ENCODE measurements at places on chromosomes 3 and 15.

- DNase-seq: no peak
Observed at GRCh38 chr3:63724987-63725386, 72.5 kb downstream of the SNTN start.

DNA sequence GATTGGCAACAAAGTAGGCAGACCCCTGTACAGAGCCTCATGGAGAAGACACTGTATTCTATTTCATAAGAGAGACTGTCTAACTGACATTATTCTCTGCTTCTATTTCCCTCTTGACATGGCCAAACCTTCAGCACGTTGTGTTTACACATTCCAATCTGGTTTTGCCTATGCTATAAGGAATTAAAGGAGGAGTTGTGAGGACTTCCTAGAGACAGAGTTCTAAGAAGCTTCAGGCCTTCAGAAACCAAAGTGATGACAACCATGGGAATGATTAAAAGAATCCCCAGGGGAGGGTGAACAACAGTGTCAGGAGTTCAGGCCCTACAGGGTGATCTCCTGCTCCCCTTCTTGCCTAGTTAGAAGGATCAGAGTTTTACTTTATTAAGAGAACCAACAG lies 44.9 kb upstream of the CAPN7 start:
- no peak for DNase-seq

GRCh38 chr3:47803480-47804025 lies 615 bp downstream of the DHX30 start:
- peak; percentile 69 for DNase-seq

DNA sequence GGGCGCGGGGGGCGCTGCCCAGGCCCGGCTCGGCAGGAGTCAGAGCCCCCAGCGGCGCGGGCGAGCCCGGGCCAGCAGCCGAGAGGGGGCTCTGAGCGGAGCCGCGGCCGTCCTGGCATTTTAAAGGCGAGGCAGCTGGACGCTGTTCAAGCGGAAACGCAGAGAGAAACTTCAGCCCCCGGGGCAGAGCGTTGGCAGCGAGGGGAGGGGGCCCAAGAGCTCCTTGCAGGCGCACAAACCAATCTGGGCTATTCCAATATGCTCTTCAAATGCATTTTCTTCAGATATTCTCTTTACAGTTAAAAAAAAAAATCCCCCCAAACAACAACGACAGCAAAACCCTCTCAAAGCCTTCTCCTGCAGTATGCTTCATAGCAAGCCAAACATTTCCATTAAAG lies at the start of gene CTXND1:
CTXND1 (minus strand) TSS at position 93 of the 398 bp plus-strand sequence. CDS start 50,264 bp downstream, outside the sequence.
- no peak for DNase-seq

GRCh38 chr3:95217661-95218060 lies 1154.8 kb downstream of the NSUN3 start:
- DNase-seq: no peak

- no peak for DNase-seq
Observed at GRCh38 chr3:50290161-50290641, 2.0 kb downstream of the IFRD2 start.

- no peak for DNase-seq
Observed at GRCh38 chr3:47743855-47744254, 37.8 kb downstream of the SMARCC1 start.

DNA sequence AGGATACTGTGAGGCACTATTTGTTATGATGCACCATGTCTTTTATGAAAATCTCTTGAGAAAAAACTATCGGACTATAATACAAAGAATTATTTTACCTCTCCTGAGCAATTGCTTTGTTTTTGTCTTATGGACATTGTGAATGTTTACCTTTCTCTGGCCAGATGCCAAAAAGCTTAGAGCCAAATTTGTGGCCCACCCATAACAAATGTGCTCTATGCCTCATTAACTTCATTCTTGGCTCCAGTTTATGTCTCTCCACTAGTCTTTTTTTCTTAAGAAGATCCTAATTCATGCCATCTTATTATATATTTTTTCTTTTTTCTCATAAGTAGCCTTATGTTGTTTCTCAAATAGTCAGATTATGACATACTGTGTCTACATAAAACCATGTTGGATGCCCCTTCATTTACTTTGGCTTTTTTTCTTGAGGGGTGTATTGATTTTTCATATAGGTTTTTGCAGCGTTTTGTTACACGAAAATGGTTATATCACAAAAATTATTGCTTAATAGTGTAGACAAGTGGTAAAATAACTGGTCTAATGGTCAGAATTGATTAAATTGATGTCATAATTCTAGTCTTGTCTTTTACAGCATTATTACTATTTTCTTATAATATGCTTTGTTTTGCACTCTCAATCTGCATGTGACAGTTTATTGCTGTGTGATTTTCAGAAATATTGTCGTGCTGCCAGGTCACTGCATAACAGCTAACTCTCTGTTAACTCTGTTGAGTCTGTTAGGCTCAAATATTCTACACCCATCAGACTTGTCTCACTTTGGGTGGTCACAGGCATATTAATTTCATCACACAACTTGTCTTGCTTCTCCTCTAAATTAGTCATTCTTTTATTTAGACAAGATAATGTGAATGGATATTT lies 18.2 kb downstream of the SENP8 start:
- no peak for DNase-seq

GRCh38 chr3:16794257-16794656 lies 90.5 kb upstream of the PLCL2 start:
- DNase-seq: no peak

DNA sequence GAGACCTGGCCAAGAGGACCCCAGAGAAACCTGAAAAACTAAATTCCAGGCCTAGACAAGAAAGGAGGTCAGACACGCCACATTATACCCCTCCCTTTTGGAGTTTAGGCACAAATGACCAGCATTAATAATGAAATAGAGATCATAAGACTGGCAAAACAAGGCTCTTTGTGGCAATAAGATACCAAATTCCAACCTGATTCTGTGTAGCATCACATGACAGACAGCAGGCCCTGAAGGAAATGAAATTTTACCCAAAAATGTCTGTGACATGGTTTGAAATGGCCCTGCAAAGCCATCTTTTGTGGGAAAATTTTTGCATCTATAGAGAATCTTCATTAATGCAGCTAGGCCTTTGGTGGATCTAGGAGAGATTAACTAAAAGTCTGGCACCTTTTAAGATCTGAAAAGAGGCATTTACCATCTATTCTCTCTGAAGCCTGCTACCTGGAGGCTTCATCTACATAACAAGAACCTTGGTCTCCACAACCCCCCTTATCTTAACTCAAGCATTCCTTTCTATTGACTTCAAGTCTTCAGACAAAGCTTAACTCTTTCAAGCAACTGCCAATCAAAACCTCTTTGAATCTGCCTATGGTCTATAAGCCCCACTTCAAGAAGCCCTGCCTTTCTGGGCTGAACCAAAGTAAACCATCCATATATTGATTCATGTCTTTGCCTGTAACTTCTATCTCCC lies 8.0 kb downstream of the FAM174B start:
- DNase-seq: no peak

DNA sequence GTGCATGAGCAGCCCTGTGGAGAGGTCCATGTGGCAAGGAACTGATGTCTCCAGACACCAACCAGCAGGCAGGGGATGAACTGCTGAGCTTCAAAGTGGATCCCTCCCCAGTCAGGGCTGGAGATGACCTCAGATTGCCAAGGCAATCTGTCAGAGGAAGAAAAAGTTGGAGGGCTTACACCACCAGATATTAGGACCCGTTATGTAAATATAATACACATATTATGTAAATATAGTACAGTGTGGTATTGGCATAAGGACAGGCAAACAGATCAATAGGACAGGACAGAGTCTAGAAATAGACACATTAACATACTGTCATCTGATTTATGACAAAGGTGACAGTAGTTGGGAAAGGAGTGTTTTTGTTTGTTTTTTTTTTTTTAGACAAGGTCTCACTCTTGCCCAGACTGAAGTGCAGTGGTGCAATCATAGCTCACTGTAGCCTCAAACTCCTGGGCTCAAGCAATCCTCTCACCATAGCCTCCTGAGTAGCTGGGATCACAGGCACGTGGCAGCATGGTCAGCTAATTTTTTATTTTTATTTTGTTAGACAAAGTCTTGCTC lies 18.0 kb upstream of the RAB7A start:
- DNase-seq: no peak

- DNase-seq: peak; percentile 92
Observed at GRCh38 chr15:62991698-62992097, 50.8 kb upstream of the TPM1 start.

DNA sequence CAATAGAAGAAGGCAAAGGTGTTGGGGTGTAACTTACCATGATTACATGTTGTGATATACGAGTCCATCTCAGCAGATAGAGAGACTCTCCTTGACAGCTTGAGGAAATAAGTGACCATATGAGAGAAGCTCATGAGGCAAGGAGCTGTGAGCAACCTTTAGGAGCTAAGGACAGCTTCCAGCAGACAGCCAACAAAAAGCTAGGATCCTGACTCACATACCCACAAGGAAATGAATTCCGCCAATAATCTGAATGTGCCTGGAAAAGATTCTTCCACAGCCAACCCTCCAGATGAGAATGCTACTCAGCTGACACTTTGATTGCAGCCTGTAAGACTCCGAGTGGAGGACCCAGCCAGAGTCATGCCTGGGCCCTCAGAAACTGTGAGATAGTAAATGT lies 339.6 kb upstream of the TPRG1 start:
- DNase-seq: no peak

- no peak for DNase-seq
Observed at GRCh38 chr3:179967622-179968021, 69.1 kb downstream of the PEX5L start.

DNA sequence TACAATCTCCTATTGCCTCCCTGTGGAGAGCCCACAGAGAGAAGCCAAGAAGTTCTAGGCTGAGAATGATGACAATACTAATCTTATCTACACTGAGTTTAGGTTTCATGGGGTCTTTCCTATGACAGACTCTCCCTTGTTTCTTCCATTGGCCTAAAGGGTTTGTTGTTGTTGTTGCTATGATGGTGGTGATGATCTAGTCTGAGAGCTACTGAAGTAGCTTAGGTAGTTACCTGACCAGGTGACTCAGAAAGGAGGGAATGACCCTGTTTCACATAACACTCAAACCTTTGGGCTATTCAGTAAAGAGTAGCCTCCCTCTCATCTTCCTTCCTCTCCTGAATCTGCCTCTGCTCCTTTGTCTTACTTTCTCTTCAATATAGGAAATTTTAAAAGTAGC lies 170.2 kb downstream of the GMNC start:
- peak; percentile 82 for DNase-seq

- no peak for DNase-seq
Observed at GRCh38 chr3:186534113-186534669, 10.0 kb downstream of the CRYGS start.

GRCh38 chr3:33636125-33636850 lies 81.8 kb downstream of the CLASP2 start:
- no peak for DNase-seq

DNA sequence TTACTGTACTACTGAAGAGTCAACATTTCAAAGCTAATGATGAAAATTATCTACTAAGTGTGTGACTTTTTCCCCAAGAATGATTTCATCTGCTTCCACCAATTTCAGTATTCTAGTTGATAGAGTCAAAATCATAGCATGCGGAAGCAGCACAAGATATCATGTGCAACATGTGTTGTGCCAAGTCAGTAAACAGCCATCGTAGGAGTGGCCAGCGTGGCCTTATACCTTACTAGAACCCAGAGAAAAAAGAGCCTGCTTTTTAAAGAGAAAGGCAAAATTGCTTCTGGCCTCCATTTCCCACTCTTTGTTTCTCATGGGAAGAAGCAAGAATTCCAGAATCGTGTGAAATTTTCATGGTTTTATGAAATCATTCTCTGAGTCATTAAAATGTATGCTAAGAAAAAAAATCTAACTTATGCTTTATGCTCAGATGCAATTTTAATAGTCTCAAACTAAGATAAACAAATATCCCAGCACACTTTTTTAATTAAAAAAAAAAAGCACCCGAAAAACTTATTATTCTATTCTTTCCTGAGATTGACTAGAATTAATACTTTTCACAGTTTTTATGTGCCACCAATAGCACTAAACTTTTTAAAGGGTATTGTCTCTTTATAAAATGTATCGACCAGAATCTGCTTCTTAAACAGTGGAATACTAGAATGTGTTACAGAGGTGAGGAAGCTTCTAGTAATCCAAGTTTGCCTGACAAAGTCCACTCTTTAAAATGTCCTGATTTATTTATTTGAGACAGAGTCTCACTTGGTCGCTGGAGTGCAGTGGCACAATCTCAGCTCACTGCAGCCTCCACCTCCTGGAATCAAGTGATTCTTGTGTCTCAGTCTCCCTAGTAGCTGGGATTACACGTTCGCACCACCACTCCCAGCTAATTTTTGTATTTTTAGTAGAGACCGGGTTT lies 87.3 kb downstream of the MBNL1 start:
- peak; percentile 26 for DNase-seq

DNA sequence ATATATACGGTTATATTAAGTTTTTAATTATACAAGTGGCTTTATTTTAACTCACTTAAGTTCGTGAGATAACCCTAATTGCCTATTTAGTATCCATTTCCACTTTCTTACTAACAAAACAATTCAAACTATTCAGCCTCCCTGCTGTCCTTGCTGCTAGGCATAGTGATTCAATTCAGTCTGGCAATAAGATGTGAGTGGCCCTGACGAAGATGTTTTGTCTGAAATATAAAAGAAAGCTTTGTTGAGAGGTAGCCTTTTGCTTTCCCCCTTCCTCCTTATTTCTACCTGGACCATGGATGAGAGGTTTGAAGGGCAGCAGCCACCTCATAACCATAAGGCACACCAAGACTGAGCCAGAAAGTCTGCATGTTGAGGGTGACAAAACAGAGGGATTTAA lies 89.3 kb upstream of the TRIM42 start:
- no peak for DNase-seq

- DNase-seq: no peak
Observed at GRCh38 chr3:44995142-44995770, 19.2 kb downstream of the EXOSC7 start.

GRCh38 chr3:145889730-145890129 lies 271.3 kb downstream of the PLOD2 start:
- DNase-seq: no peak

DNA sequence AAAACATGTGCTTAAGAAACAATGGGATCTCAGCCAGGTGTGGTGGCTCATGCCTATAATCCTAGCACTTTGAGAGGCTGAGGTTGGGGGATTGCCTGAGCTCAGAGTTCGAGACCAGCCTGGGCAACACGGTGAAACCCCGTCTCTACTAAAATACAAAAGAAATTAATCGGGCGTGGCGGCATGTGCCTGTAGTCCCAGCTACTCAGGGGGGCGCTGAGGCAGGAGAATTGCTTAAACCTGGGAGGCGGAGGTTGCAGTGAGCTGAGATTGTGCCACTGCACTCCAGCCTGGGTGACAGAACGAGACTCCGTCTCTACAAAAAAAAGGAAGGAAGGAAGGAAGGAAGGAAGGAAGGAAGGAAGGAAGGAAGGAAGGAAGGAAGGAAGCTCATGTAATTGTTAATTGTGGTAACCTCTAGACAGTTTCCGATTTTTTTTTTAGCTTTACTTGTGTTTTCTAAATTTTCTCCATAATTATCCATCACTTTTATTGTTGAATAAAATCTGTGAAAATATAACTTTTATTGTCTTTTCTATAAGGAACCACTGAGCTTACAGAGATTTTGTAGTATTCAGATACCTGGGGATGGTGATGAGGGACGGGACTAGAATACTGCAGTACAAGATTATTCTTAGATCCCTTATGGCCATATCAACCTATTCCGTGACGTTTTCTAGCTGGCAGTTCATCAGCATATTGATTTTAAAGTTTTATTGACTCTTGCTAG lies 506.9 kb downstream of the NR2F2 start:
- no peak for DNase-seq

Data from trophoblast cell (in vitro differentiated cells and primary cell).